Stimulated activated CD4-positive, alpha-beta T cell treated with anti-CD3 and anti-CD28 coated beads, Interleukin-15, amount 100 ng/mL, for 1 hour (primary cell): ENCODE measurements at places on chromosomes 3 and 15.

DNA sequence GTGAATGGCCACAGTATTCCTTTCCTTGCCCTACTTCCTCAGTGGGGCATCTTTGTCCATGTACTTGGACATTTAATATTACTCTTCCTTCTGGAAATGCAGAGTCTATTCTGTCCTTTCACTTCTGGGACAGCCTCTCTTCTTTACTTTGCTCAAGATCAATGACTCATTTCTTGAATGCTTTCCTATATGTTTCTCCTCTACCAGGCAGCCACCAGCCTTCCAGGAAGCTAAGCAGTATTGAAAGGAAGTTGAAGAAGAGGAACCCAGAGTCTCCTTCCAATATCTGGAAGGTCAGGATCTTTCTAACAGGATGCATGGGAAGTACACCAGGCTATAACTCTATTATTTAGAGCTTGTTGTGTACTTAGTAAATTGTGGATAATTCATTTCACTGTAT is 182.8 kb downstream of the CD47 start:
- DNase-seq, result no peak

GRCh38 chr3:154568064-154568463 is 138.1 kb upstream of the GPR149 start:
- DNase-seq, result no peak

GRCh38 chr3:59609657-59610348 is 560.0 kb upstream of the CFAP20DC start:
- no peak for DNase-seq

DNA sequence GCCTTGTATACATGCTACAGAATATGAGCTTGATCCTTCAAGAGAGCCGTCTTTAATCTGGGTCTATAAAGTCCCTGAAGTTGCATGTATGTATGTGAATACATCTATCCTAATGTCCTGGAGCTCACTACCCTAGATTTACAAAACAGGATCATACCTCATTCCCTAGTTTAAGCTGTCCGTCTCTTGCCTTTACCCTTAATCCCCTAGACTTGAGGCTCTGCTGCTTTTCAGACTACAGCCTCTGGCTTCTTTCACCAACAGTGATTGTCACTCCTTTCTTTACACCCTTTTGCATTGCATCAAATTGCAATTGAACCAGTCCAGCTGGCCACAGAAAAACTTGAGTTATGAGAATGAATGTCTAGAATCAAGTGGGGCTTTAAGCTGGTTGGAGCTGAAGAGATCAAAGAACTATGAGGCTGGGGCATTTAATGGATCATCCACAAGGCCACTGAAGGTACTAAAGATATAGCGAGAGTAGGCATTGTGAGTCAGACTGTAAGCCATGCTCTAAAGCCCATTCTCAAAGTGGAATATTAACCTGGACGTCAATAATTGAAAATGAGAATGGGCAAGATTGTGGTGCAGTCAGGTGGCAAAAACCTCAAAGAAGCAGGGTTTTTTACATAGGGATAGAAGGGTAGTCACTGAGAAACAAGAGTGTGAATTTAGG is 12.3 kb upstream of the PLD1 start:
- no peak for DNase-seq

- peak; percentile 45 for DNase-seq
These were observed 527 bp downstream of the B2M start for GRCh38 chr15:44711743-44712345.

DNA sequence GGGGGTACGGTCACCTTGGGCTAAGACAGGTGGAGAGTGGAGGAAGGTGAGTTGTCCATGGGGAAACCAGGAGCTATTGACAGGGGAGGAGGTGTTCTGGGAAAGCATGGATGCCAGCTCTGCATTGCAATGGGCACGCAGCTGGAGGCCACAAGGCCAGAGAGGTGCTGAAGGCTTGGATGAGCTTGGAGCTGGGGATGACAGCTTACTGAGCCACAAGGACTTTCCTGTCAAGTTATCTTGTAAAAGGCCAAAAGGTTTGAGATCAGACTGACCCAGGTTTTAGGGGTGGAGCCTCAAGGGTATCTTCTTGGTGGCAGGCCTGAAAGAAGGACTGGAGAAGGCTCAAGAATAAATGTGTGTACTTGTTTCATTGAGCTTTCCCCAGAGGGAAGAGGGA is 115.2 kb downstream of the ASB7 start:
- DNase-seq, result no peak

DNA sequence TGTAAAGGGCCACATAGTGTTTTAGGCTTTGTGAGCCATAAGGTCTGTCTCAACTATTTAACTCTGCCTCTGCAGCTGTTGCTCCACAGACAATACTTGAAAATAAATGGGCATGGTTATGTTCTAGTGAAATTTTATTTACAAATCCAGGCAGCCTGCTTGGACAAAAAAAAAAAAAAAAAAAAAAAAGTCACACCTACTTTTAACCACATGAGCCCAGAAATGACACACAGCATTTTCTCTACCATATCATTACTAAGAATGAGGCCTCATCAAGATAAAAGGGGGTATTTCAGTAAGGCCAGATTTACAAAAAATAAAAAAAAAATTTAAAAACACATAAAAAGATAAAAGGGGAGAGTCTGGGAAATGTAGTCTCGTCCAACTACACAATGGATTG is 1.7 kb upstream of the NGLY1 start:
- no peak for DNase-seq

DNA sequence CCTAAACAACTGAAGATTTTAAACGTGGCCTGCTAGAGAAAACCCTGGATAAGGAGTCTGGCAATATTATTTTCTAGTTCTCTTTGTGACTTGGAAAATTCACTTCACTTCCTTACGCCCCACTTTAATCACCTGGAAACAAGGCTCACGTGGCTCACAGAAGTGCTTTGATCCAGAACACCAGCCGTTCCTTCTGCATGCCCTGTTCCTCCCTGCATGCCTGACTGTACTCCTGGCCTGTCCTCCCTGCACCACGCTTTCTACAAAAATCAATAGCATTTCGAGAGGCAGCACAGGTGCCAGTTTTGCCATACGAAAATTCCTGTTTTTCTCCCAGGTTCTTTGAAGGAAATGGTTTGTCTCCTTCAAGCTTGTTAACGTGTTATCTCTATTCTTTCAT is 474.2 kb upstream of the RGMA start:
- DNase-seq, result no peak

DNA sequence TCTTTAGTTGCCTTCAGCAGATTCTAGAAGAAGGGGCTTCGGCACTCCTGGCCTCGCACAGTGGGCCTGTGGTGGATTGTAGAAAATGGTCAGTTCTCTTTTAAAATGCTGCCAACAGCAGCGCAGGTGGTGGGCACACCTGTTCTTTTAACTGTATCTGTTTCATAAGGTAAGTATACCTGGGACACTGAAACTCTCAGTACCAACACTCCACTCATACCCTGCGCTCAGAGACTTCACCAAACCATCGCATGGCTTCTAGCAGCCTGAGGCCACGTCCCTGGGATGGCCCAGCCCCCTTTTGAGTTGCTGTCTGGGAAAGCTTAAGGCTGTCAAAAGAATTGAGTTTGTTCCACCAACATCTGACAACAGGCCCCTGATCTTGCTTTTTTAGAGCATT is 56.7 kb upstream of the MCF2L2 start:
- no peak for DNase-seq

- no peak for DNase-seq
These were observed 18.2 kb downstream of the UROC1 start for GRCh38 chr3:126499401-126499800.

GRCh38 chr3:144622845-144623244 is 651.2 kb downstream of the DIPK2A start:
- DNase-seq, result no peak

DNA sequence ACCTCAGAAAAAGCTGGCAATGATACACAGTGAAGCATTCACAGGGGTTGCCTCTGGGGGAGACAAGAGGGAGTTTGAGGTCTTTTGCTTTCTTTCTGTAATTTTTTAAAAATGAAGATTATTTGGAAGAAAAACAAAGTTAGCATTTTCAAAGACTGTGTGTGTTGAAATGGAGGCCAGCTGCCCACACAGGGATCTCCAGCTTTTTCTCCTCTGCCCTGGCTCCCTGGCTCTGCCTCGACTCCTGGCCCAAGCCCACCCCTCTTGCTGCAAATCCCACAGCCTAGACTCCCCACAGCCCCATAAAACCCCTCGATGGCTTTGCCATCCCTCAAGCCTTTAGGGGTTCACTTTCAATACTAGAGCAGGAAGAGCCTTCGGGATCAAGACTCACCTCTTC is 68.4 kb downstream of the LINGO1 start:
- DNase-seq, result no peak

GRCh38 chr3:100002599-100003350 is 111.5 kb downstream of the FILIP1L start:
- no peak for DNase-seq

GRCh38 chr3:61824553-61825135 is 263.3 kb downstream of the PTPRG start:
- no peak for DNase-seq

GRCh38 chr15:39908186-39908585 is 11.9 kb downstream of the GPR176 start:
- no peak for DNase-seq

DNA sequence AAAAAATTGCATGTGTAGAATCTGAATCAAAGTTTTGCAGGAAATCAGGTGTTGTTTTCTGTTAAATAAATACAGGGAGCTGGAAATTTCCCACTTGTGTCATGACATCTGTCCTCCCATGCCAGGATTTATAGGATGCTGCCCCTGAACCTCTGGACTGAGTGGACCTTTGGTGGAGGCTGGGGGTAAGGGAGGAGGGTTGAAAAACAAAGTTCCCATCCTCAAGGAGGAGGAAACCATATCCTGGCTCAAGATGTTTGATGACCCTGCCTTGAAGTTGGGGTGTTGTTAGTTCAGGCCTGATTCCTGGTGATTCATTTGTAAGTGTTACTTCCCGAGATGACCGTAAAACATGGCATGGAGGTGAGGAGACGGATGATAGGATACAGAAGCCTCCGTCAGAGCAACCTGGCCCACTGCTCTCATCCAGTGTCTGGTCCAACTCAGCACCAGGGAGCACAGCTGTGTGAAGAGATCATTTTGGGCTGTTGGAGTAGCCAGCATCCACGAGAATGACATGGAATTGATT is 223.6 kb downstream of the CACNA2D3 start:
- no peak for DNase-seq

GRCh38 chr15:73741321-73741836 is 11.8 kb downstream of the INSYN1 start:
- DNase-seq, result no peak

- DNase-seq, result no peak
These were observed 44.0 kb downstream of the CHSY1 start for GRCh38 chr15:101207867-101208288.

DNA sequence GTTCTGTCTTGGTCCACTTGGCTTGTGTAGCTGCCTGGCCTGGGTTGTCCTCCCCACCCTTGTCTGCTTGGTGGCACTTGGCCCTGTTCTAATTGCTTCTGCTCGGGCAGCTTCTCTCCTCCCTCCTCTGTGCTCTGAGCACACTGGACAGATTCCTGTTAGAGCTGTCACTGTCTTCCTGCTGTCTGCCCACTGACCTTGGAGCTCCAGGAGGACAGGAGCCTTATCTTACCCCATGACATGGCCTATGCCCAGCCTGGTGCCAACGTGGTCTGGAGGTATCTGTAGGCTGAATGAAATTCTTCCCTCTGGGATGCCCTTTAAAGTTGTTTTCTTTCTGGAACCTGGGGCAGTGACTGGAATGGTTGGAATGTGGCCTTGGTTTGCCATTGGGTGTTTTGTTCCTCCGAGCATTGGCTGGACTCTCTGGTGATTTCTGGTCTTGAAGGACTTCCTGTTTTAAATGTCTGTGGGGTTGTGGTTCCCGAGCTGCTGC is 94.1 kb downstream of the FAM43A start:
- no peak for DNase-seq

DNA sequence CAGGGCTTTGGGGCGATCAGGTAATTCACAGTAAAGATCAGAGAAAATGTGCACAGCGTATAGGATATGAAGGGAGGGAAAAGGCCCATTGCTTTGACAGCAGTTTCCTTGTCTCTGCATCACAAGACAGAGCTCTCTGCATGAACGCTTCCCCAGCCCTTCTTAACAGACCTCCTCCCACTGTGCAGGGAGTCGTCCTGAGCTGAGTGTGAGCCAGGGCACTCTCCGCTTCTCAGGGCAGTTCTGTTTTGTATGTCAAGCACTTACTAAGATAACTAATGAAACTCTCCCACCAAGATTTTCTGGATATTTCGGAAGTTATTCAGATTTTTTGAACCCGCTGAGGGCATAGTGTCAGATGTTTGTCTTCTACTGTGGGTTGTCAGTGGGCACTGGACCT is 105.8 kb upstream of the C15orf61 start:
- no peak for DNase-seq

- no peak for DNase-seq
These were observed 152.7 kb upstream of the CDIN1 start for GRCh38 chr15:36426691-36427090.

DNA sequence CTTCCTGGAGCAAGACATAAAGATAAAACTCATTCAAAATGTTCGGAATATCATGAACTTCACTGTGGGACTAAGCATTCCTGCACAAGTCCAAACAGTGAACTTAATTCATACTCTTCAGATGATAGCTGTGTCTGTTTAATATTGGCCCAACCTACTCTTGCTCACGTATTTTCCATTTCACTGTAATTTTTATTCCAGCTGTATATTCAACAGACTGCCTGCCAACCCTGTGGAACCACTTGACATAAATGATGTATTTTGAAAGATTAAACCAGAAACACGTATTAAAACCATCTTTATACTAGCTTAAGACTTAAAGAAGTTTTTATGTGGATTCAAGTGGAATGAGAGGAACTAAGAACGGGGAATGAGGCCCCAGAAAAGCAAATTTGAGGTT is 172.5 kb downstream of the TMEM108 start:
- no peak for DNase-seq

GRCh38 chr3:28125342-28125741 is 116.1 kb upstream of the CMC1 start:
- no peak for DNase-seq

DNA sequence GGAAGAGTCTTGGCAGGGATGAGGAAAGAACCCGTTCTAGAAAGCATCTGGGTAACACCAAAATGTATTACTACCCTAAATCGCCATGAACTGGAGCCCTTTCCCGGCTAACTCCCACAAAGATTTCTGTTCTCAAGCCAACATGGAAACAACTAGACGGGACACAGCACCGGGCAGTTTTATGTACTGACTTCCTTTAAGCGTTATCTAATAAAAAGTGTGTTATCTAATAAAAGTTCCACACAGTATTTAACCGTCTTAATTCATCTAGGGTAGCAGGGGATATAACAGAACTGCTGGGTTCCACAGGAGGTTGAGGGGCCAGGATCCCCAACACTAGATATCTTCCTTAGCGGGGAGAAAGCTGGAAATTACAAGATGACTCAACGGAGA is 347 bp upstream of the C3orf62 start:
- no peak for DNase-seq

DNA sequence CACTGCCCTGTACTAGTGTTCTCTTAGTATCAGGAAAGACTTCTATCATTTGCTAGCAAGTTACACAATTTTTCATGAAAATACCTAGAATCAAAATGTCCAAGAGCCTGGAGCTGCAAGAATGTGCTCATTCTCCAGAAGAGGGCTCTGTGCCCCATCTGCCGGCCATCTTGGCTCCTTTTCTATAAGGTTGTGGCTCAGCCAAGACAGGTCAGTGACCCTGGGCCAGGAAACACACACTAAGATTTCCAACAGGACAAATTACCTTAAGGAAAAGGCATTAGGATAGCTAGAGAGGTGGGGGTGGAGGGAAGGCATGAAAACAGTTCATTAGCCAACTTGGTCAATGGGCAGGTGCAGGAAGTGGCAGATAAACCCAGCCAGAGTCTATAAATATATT is 20.7 kb downstream of the TIMP4 start:
- no peak for DNase-seq
